ENCODE measurements at places on chromosomes 13 and 19.

GRCh38 chr19:45800070-45800553, 7.5 kb upstream of the DMWD start:
- DNase-seq: no peak

DNA sequence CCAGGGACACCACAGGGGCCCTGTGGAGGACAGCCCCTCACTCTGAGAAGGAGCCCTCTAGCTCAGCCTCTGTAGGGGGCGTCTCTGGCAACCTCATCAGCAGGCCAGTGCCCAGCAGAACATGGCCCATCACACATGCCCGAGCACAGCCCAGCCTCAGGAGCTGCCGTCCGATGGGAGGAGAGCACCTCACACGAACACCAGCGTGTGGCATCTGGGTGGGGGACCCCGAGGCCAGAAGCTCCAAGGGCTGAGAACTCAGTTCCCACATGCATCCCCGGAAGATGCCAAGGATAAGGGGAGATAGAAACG, 11.3 kb downstream of the SH3GL1 start:
- no peak for DNase-seq

DNA sequence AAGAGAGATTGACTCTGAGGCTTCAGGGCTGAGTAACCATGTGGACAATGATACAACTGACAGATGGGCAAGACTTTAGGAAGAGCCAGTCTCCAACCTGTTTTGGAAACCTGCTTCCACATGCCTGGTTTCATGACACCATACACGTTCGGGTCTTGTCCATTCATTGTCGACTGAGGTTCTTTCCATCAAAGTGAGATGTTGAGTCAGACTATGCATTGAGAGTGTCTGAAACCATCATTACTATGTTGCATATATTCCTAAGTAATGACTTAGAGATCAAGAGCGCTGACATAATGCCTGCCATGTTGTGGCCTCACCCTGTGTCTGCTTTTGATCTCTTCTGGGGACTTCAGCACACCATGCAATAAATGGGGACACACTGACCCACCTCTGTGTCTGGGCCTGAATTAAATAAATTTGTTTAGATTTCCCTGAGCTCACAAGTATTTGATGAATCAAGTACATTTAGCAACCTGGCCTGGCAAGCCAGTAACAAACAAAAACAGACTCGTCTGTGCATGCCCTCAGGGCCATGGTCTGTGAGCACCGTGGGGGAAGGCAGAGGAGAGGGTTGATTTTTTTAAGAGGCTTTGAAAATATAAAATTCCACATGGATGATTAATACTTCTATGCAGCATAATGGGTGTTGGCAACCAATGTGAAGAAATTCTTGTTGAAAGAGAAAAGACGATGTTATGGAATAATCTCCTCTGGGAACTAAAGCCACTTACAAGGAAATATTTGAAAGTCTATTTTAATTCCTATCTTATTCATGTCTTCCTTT, 49.9 kb upstream of the UBAC2 start:
- DNase-seq: no peak

DNA sequence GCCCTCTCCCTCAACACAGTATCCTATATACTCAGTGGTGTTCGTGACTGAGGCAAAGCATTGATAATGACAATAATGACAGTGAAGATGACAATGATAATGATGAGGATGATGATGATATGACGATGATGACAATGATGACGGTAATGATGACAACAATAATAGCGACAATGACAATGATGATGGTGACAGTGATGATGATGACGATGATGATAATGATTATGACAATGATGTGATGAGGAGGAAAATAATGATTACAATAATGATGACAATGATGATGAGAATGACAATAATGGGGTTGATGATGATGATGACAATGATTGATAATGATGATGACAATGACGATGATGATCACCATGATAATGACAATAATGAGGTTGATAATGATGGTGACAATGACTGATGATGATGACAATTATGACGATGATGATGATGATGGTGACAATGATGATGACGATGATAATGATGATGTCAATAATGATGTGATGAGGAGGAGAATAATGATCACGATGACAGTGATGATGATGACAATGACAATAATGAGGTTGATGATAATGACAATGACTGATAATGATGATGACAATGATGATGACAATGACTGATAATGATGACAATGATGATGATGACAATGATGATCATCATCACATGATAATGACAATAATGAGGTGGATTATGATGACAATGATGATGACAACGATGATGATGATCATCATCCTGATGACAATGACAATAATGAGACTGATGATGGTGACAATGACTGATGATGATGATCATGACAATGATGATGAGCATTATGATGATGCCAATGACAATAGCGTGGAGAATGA, 16.7 kb downstream of the ELSPBP1 start:
- no peak for DNase-seq

- no peak for DNase-seq
These were observed 13.8 kb downstream of the DEDD2 start for GRCh38 chr19:42203700-42204099.

DNA sequence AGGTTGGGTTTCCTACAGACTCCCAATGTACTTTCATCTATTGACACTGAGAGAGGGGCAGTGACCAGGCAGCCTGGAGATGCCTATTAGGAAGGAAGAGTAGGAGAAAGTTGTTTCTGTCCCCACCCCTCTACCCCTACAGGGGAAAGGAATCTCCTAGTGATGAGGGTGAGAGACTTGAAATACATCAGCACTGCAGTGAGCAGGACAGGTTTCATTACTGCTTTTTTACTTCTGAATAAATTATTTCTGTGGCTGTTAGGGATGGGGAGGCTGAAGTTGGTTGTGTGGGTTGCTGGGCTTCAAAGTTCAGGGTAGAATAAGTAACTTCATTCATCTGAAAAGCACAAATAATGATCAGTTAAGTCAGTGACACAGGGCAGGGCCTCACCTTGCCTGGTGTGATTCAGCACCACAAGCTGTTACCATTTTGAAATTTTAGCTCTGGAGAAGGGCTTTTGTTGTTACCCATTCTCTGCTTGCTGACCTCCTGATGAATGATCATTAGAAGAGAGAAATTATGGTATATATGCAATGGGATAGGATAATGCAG, 19.3 kb downstream of the CEACAM1 start:
- no peak for DNase-seq

- DNase-seq: no peak
These were observed 100.9 kb upstream of the SERP2 start for GRCh38 chr13:44272692-44273091.

DNA sequence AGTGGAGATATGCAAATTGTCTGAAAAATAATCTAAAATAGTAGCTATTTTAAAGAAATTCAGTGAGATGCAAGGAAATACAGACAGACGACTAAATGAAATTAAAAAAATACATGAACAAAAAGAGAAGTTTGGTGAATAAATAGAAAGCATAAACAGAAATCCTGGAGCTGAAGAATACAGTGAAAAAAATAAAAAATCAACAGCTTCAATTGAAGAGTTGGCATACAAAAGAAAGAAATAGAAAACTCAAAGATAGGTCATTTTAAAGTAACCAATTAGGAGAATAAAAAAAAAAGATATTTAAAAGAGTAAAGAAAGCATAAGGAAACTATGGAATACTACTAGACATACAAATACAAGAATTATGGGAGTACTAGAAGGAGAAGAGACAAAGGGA, 2191.5 kb upstream of the PCDH20 start:
- DNase-seq: no peak

DNA sequence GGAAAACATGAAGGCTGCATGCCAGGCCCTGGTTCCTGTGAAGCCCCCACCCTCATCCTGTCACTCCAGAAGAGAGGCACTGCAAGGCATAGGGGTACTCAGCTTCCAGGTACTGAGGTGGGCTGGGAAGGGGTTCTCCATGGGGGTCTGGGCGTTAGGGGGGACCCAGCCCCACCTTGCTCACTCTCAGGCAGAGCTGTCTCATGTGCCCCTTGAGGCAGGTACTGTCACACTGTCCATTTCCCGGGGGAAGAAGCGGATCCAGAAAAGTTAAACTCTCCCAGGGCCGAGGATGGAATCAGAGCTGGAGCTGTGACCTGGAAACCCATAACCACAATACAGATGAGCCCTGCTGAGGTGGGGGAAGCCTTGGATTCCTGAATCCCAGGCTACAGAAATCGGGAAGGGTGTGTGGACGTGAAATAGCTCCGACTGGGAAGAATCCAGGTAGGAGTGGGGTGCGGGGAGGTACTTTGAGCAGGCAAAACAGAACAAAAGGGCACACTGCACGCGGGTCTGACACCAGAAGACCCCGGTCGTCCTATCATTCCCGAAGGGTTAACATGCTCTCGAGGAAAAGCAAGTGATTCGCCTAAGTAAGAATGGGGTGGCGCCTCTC, 540 bp upstream of the USE1 start:
- DNase-seq: no peak

DNA sequence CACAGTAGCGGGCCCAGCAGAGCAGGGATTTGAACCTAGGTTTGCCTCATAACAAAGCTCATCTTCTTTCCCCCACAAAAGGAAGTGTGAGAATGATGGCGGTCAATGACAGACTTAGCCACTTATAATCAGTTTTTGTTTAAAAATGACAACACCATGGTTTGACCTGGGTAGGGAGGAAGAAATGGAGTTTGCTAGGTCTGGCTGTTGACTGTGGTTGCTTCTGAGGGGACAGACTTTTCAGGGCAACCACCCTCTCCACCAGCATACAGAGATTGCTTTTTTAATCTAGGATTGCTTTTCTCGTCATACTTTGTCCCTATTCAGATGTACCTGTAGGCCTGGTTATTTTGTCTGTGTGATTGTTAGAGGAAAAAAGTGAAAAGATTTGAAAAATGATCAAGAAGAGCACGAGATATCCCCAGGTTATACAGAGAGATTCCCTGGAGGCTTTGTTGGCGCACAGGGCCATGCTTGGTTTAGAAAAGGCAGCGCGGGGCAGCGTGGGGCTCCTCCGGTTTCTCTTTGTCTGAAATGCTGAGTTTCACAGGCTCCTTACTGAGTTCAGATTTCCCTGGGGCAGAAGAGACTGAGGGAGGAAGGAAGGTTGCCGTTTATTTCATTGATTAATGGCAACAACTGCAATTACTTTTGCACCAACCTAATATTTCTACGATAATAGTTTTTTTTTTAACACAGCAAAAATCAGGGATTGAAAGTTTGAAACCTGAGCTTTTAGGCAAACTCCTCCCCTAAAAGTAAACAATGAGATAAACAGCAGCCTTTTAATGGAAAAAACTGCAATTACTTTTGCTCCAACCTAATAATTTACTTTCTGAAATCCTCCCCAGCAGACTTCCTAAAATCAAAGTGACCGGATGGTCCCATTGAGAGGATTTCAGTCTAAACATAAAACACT, 97.0 kb upstream of the RNF113B start:
- DNase-seq: no peak

GRCh38 chr13:35857769-35858168, 273.4 kb downstream of the DCLK1 start:
- no peak for DNase-seq

GRCh38 chr19:10361569-10362011, 18.8 kb downstream of the TYK2 start:
- DNase-seq: no peak

GRCh38 chr19:1527650-1528309, 3.9 kb downstream of the PLK5 start:
- no peak for DNase-seq

DNA sequence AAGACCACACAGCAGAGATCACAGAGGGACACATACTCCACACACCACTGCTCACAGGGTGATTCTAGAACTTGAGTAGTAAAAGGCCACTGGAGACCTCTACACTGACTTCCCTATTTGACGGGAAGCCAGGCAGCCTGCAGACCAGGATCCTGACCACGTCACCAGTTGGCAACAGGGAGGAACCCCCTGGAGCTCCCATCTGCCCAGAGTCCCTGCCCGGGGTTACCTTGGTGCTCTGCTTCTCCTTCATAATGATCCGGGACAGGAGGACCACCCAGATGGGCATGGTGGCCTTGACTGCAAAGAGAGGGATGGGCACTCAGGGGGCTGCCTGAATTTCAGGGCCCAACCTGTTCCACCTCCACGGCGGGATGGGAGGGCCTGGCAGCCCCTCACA, 932 bp downstream of the SLC35E1 start:
- DNase-seq: no peak

- DNase-seq: no peak
These were observed 4.2 kb downstream of the TRAPPC6A start for GRCh38 chr19:45173816-45174215.

DNA sequence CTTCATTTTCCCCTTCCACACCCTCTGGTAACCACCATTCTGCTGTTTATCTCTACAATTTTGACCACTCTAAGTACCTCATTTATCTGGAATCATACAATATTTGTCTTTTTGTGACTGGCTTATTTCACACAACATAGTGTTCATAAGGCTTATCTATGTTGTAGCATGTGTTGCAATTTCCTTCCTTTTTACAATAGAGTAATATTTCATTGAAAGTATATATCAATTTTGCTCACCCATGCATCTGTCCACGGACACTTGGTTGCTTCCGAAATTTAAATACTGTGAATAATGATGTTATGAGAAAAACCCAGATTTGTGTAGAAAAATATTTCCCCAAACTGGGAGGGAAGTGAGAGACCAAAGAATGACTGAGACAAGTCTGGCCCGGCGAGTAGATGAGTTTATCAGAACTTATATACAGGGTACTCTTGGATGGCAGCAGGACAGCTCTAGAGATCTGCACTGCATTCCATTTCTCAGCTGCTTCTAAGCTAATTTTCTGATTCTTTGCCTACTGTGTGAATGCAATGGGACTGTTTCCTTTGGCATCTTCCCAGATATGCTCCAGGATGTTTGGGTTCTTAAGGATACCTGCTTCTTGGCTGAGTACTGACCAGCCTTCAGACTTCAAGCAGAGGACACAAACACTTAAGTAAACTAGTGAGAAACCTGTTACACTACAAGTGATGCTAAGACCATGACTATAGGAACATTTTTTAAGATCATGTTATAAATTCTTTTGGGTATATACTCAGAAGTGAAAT, 834.0 kb upstream of the PCDH9 start:
- no peak for DNase-seq

DNA sequence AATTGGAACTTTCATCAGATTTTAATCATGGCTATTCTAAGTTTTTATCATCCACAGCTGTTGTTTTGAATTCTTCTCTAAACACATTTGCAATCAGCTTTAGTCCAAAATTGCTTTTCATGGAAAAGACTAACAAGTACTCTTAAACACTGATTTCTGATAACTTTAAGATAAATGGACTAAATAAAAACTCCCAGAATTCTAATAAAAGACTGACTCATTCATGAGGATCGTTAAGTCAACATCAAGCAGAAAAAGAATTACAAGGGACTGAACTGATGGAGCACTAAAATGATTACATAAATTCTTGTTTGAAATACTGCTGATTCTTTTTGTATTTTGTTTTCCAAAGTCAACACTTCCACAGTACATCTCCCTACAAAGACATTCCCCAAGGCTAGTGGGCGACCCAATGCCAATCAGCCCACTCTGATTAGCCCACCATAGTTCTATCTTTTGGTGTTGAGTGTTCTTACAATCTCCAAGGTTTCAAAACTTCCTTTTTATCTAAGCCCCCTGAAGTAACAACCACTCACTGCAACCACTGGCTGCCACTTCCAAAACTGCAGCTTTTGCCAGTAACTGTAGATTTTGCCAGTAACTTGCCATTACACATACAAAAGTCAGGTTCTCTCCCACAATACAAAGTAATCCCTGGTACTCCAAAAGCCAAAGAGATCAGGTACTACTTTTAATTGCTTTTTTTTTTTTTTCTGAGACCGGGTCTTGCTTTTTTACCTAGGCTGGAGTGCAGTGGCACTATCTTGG, 14.0 kb upstream of the NAA16 start:
- no peak for DNase-seq

Data from stimulated activated CD8-positive, alpha-beta memory T cell treated with anti-CD3 and anti-CD28 coated beads, Interleukin-4, amount 100 ng/mL, for 1 hour (primary cell).